ENCODE measurements at places on chromosomes 2 and 18. TPM values are rescaled to one million over a fixed set of nuclear protein-coding genes. Genes with fewer than 3 reads are reported as not detected.

The B3GNT7 gene
- 5.2 TPM for polyA plus RNA-seq

The PJVK gene
- 14.6 TPM for polyA plus RNA-seq

The OTX1 gene
- not detected for polyA plus RNA-seq

The SIX3 gene
- not detected for polyA plus RNA-seq

The RGPD5 gene
- 23.6 TPM for polyA plus RNA-seq

The OTOF gene
- polyA plus RNA-seq = 0.03 TPM

The CNOT9 gene
- 50.4 TPM for polyA plus RNA-seq

The CPLX4 gene
- not detected for polyA plus RNA-seq

The CDCA7 gene
- 100 TPM for polyA plus RNA-seq

The TDRD15 gene
- not detected for polyA plus RNA-seq
